Activated naive CD8-positive, alpha-beta T cell treated with anti-CD3 and anti-CD28 coated beads, Interleukin-2, amount 50 U/mL, for 16 hours (primary cell): ENCODE measurements at places on chromosomes 5 and 9.

- DNase-seq, result peak; percentile 39
Measured at GRCh38 chr9:126558051-126558665, 55.6 kb upstream of the LMX1B start.

DNA sequence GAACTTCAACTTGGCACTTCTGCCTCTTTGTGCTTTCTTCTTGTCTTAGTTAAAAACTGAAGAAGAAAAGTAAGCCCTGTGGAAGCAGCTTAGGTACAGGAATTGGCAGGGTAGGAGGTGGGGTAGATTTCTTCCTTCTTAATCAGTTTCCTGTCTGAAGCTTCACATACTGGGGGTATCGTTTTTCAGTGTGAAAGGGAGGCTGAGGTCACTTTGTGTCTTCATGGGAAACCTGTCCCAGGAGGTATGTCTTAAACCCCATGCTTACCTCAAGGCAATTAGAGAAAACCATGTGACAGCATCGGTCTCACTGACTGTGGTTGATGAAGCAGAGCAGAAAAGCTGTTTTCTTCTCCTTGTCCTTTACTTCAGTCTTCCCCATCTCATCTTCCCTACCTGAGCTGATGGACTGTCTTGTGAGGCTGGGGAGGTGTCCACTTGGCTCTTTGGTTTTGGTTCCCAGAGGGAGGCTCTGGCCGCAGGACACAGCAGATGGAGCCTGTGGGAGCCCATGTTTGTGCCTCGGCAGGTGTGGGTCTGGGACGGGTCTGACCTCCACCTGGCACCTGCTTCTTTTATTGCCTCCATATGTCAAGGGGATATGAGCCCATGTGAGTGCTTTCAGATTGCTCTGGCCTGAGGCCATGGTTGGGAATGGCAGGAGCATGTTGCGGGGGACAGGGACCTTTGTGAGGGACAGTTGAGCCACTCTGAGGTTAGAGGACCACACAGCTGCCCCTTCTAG is 47.0 kb downstream of the SH3GL2 start:
- no peak for DNase-seq

- DNase-seq, result no peak
Measured at GRCh38 chr5:160166069-160166972, 47.1 kb upstream of the PWWP2A start.

GRCh38 chr5:11148810-11149539 is 387.9 kb upstream of the DAP start:
- no peak for DNase-seq

- DNase-seq, result no peak
Measured at GRCh38 chr5:110896901-110897300, 158.1 kb downstream of the SLC25A46 start.
